H1 (cell line): ENCODE measurements at places on chromosomes 3 and 15.

- no peaks in the 10 kb centered on the region for H3K4me1 ChIP-seq
- no peak for DNase-seq
- peaks cover 3% of the 10 kb centered on the region; the same call in 1 of the 2 replicates for H3K36me3 ChIP-seq
- H3K4me3 ChIP-seq: no peak overlapping the region
- H3K27me3 ChIP-seq: no peaks in the 10 kb centered on the region
These were observed 43.7 kb downstream of the ZDHHC3 start for GRCh38 chr3:44932271-44932670.

GRCh38 chr3:117047951-117048705 is 338.5 kb downstream of the TUSC7 start:
- H3K36me3 ChIP-seq: no peaks in the 10 kb centered on the region
- H3K27me3 ChIP-seq: no peaks in the 10 kb centered on the region
- no peak for DNase-seq
- no peak overlapping the region; the same call in 1 of the 2 replicates for H3K27ac ChIP-seq
- H3K4me3 ChIP-seq: no peak overlapping the region

DNA sequence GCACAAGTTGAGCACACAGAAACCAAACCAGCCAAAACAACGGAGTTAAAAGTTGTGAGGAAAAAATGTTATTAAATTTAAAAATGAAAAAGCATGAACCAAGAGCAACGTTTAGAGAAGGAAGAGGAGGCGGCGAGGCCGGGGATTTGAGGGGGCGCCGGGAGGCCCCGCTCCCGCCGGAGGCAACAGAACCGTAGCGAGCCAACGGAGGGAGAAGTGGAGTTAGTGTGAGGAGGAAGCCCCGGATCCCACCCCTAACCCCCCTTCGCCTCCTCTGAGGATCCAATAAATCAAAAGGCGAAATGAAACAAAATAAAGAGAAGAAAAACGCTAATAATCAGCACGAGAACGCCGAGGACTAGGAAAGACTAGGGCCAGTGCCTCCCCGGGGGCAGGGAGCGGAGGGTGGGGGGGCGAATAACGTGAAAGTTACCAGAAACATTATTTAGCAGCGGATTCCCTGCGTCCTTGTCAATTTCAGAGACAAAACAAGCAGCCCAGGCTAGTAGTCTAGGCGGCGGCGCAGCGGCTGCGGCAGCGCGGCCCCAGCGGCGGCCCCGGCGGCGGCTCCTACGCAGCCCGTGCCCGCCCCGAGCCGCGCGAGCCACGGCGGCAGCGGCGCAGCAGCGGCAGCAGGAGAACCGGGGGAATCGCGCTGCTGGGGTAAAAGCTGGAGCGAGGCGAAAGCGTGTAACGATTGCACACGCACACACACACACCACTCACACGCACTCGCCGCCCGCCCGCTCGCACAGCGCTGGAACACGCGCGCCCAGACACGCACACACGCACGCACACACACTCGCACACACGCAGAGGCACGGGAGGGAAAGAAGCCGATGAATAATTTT is 1.7 kb downstream of the MEIS2 start:
- H3K27me3 ChIP-seq: peaks cover 46% of the 10 kb centered on the region
- no peak for DNase-seq
- H3K4me1 ChIP-seq: peaks cover 8% of the 10 kb centered on the region

DNA sequence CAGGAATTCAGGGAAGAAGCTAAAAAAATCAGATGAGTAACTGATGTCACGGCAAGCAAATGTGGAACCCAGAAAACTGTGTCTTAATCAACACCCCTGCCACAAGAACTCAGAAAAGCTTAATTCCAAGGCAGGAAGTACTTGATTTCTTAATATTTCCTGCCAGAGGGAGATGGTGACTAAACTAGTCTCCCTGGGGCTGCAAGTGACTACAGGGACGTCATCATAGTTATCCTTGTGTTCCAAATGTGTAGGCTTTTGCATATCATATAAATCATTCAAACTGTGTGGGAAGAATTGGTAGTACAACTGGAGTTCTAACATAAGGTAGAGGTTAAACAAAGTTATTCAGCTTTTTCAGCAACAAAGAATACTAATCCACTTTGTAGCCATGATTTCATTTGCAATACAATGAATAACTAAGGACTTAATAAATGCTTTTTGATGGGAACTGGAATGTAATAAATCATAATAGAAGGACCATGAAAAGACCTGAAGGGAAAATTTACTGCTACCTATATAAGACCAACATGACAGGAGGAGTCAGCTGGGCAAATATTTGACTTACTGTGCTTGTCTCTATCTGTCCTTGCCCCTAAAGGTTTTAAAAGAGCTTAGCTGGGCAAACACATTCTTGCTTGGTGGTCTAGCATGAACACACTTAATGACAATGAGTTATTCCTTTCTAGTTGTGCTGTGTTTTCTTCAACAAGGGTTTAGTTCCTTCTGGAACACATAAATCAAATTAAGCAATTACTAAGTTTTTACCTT is 76.0 kb upstream of the NECTIN3 start:
- H3K4me3 ChIP-seq: no peak overlapping the region
- no peak for DNase-seq
- H3K27me3 ChIP-seq: no peaks in the 10 kb centered on the region
- no peak overlapping the region for H3K27ac ChIP-seq

GRCh38 chr3:192122832-192123594 is 604.3 kb downstream of the FGF12 start:
- no peaks in the 10 kb centered on the region for H3K36me3 ChIP-seq
- H3K4me1 ChIP-seq: no peaks in the 10 kb centered on the region
- H3K27me3 ChIP-seq: no peaks in the 10 kb centered on the region
- no peak for DNase-seq
- H3K27ac ChIP-seq: no peak overlapping the region
- H3K4me3 ChIP-seq: no peak overlapping the region

GRCh38 chr3:183255348-183255730 is 2.3 kb downstream of the B3GNT5 start:
- H3K4me1 ChIP-seq: peaks cover 10% of the 10 kb centered on the region
- no peaks in the 10 kb centered on the region for H3K36me3 ChIP-seq
- peak overlapping the region; percentile 78; the same call in 1 of the 2 replicates for H3K4me3 ChIP-seq

DNA sequence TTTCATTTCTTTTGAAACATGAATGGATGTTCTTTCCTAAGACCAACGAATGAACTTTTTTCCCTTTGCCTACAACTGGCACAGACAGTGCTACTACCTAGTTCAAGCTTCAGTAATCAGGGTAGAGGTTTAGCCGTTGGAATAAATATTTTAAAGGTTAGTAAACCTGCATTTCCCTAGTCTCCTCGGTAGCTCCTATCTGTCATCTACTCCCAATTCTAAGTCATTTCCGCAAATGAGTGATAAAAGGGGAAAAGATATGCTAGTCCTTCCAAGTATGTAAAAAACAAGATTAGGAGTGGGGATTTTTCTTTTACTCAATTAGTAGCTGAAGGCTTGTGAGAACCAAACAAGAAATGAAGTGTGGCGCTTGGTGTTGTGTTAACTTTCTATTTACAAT is 15.2 kb downstream of the SLTM start:
- H3K27ac ChIP-seq: no peak overlapping the region
- no peaks in the 10 kb centered on the region for H3K4me1 ChIP-seq
- DNase-seq: no peak
- no peak overlapping the region for H3K4me3 ChIP-seq

DNA sequence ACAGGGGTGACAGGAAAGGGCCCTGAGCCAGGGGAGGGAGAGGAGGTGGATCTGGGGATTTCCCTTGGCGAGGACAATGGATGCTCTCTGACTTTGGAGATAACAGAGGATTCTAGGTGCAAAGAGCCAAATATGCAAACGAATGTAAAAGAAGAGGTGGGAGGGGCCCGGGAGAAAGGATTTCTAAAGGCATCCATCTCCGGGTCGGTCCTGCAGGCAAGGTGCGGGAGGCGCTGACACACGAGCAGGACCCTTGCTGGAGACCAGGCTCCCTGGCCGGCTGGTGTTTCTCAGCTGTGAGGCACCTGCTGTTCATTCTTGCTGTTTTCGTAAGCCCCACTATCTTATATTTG is 115.2 kb upstream of the TLE3 start:
- H3K36me3 ChIP-seq: no peaks in the 10 kb centered on the region
- peaks cover 7% of the 10 kb centered on the region; the same call in 1 of the 2 replicates for H3K4me1 ChIP-seq
- no peak overlapping the region for H3K4me3 ChIP-seq
- no peak overlapping the region for H3K27ac ChIP-seq
- DNase-seq: no peak
- H3K27me3 ChIP-seq: no peaks in the 10 kb centered on the region

- peak; percentile 72 for DNase-seq
- peaks cover 9% of the 10 kb centered on the region; the same call in 1 of the 2 replicates for H3K27me3 ChIP-seq
- no peaks in the 10 kb centered on the region for H3K36me3 ChIP-seq
- H3K4me3 ChIP-seq: peak overlapping the region; percentile 17; the same call in 1 of the 2 replicates
These were observed 23.3 kb upstream of the C15orf39 start for GRCh38 chr15:75178171-75178937.

DNA sequence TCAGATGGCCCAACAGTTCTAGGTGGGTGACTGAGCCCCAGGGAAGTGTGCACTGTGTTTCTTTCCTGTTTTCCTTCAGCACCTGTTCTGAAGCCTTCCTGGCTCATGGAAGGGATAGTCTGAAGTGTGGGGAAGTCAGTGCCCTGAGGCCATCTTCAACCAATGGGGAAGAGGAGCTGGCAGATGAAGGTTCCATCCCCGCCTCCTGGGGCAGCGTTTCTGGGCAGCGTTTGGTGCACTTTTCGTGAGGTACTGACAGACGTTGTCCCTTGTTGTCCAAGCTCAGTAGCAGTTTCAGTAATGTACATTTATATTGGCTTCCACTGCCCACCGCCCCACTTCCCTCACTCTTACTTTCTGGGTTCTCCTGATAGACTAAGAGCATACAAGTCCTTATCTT is 42.6 kb upstream of the SLC25A26 start:
- H3K36me3 ChIP-seq: no peaks in the 10 kb centered on the region; the same call in 1 of the 2 replicates
- no peaks in the 10 kb centered on the region for H3K27me3 ChIP-seq
- no peak overlapping the region for H3K27ac ChIP-seq

DNA sequence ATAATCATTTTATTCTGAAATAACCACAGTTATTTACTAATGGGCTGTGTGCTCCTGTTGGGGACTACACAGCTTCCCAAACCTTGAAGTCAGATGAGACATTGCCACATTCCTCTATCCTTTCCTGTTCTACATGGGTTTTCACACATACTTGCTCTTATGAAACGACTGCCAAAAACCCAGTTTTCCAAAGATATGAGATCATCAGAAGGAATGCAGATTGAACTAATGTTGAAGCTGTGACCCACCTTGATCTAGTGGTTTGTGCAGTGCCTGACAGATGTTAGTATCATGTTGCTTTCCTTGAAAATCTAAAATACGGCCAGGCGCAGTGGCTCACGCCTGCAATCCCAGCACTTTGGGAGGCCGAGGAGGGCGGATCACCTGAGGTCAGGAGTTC is 144.6 kb downstream of the VGLL4 start:
- no peak overlapping the region for H3K27ac ChIP-seq
- peaks cover 8% of the 10 kb centered on the region; the same call in 1 of the 2 replicates for H3K4me1 ChIP-seq
- H3K36me3 ChIP-seq: no peaks in the 10 kb centered on the region
- no peaks in the 10 kb centered on the region for H3K27me3 ChIP-seq

GRCh38 chr15:87523516-87523915 is 733.0 kb downstream of the NTRK3 start:
- H3K36me3 ChIP-seq: no peaks in the 10 kb centered on the region
- DNase-seq: no peak
- no peak overlapping the region for H3K27ac ChIP-seq
- H3K27me3 ChIP-seq: no peaks in the 10 kb centered on the region
- no peaks in the 10 kb centered on the region for H3K4me1 ChIP-seq

- no peaks in the 10 kb centered on the region for H3K4me1 ChIP-seq
- H3K36me3 ChIP-seq: no peaks in the 10 kb centered on the region
- no peak overlapping the region for H3K4me3 ChIP-seq
- H3K27me3 ChIP-seq: no peaks in the 10 kb centered on the region
These were observed 52.2 kb upstream of the PCSK6 start for GRCh38 chr15:101541501-101542292.

GRCh38 chr15:38624244-38625205 is 59.9 kb upstream of the RASGRP1 start:
- no peaks in the 10 kb centered on the region for H3K36me3 ChIP-seq
- H3K4me1 ChIP-seq: no peaks in the 10 kb centered on the region
- no peaks in the 10 kb centered on the region for H3K27me3 ChIP-seq
- no peak for DNase-seq
- H3K27ac ChIP-seq: no peak overlapping the region

DNA sequence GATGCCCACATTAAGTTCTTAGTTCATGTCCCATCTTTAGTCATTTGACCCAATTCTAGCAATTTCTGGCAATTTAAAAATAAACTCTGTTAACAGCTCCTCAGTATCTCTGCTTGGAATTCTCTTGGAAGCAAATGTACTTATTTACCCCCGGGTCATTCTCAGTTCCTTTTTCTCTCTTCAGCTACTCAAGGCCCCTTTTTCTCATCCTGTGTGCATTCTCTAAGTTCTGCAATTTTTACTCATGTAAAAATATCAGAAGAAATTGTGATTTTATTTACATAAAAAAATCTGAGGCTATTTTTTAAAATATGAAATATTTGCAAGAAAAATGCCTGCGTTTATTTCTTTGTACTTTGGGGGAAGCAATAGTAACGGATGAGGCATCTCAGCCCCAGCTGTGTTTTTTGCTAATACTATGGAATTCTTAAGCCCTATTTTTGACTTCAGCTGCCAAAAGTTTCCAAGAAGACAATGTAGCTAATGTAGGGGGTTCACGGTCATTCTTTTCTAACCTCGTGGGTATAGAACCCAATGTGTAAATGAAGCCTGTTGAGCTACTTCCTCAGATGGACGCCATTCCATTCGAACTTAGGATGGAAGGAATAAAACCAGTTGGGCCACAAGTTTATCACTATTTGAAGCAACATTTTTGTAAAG is 20.0 kb downstream of the CERS3 start:
- H3K27me3 ChIP-seq: no peaks in the 10 kb centered on the region
- H3K27ac ChIP-seq: no peak overlapping the region
- DNase-seq: no peak
- no peak overlapping the region for H3K4me3 ChIP-seq
- H3K4me1 ChIP-seq: no peaks in the 10 kb centered on the region

DNA sequence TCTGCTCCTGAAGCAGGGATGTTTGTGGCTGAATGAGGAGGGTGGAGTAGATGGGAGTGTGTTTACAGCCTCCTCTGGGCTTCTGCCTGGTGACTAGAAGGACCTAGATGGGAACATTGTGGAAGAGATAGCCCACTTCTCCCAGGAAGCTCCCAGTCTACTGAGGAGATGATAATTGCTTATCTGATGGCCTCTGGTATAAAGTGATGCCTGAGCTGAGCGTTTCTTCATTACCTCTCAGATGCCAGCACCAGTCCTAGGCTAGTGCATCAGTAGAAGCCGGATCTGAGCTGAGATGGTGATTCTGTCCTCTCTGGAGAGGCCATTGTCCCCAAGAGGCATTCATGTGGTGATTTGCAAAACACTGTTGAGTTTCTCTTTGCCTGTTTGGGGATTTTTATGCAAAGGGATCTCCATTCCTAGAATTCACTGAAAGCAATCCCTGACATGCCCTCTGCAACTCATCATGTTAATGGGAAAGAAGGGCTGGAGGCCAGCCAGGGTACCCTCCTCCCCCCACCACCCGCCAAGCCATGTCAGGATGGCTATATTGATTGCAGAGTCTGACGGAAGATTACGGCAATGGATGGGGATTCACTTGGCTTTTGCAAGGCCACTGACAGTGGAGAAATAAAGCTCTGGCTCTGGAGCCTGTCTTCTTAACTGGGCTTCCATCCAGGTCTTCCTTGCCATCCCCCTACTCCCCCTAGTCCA is 166.4 kb upstream of the ROPN1 start:
- H3K27me3 ChIP-seq: no peaks in the 10 kb centered on the region
- peaks cover 13% of the 10 kb centered on the region for H3K4me1 ChIP-seq
- no peak overlapping the region for H3K4me3 ChIP-seq
